Activated T-helper 1 cell treated with Interleukin-2 at 50 U/mL for 16 hours (primary cell): ENCODE measurements at places on chromosomes 16 and 17.
A peak's percentile ranks its signal among the peaks of the same experiment; 100 is the strongest.

DNA sequence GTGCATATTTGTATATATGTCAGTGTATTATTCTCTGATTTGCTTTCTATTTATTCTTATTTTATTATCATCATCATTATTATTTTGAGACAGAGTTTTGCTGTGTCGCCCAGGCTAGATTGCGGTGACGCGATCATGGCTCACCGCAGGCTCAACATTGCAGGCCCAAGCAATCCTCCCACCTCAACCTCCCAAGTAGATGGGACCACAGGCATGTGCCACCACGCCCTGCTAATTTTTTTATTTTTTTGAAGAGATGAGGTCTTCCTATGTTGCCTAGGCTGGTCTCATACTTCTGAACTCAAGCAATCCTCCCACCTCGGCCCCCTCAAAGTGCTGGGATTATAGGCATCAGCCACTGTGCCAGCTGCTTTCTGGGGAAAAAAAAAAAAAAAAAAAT lies 8.4 kb upstream of the ARHGAP17 start:
- DNase-seq, result no peak

DNA sequence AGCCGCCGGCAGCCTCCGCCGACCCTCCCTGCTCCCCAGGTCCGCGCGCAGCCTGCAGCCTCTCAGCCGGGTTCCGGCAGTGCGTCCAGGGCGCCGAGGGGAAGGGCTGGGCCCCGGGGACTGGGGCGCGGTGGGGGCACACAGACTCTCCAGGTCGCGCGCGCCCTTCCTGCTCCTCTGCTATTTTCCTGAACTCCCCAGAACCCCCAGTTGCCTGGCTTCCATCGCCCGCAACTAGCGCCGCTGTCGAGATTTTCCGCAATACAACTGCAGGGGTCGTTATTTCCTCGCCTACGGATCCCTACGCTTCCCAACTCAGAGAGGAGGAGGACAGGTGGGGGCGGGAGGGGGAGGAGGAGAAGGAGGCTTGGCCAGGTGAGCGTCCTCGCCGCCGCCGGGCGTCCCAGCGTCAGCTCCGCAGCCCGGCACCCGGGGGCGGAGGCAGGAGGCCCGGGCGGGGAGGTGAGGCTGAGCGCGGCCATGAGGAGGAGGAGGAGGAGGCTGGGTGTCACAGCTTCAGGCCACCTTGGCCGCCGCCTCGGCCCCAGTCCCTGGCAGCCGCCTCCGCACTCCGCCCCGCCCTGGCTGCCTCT lies at the start of gene CA10:
Gene CA10 (minus strand): TSS at position 265 of the 593 bp plus-strand sequence.
- no peak for DNase-seq

DNA sequence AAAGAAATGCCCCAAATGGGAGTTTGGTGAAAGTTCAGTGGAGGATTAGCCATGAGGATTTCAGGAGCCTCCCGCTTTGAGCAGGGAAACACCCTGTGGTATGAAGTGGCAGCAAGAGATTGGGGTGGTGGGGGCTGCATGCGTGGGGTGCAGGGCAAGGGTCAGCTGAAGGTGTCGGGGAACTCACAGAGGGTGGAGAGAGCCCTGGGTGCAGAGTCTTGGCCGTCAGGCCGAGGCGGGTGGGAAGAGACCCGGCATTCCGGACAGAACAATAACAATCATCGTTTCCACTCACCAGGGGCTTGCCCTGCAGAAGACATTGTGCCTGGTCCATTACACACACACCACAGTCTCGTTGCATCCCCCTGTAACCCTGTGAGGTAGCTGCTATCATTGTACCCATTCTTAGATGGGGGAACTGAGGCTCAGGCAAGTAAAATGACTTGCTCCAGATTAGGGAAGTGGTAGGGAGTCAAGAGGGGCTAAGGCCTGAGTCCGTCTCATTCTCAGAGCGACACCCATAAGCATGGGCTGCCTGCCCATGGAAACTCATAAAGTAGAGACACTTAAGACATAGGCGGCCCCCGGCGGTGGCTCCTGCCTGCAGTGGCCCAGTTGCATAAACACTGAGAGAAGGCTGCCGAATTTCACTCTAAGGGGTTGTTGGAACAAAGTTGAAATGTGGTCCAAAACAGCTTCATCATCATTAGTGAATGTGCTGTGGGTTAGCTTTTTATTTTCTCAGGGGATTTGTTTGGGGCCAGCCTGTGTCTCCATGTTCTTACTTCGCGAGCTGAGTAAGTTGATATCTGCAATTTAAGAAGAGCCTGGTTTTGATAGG lies 93.3 kb downstream of the CMIP start:
- no peak for DNase-seq

DNA sequence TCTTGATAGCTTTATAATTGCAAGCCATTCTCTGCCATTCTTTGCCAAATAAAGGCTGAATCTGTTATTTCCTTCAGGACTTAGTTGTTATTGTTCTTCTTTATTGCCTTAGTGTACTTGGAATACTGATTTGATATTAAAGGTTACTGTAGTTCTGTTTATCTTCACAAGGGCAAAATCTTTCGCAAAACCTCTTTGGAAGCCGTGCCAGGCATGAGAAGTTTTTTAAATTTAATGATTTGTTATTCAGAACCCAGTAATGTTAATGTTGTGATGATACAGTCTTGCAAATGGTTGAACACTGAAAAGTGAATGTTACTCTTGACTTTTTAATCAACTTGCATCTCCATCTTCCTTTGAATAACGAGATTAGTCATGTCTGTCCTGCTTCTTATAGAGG lies 1225.2 kb upstream of the GOT2 start:
- DNase-seq, result no peak

GRCh38 chr17:35825206-35825605 lies 15.9 kb downstream of the TAF15 start:
- no peak for DNase-seq

- no peak for DNase-seq
These were observed 10.6 kb upstream of the RFFL start for GRCh38 chr17:35073991-35074627.

DNA sequence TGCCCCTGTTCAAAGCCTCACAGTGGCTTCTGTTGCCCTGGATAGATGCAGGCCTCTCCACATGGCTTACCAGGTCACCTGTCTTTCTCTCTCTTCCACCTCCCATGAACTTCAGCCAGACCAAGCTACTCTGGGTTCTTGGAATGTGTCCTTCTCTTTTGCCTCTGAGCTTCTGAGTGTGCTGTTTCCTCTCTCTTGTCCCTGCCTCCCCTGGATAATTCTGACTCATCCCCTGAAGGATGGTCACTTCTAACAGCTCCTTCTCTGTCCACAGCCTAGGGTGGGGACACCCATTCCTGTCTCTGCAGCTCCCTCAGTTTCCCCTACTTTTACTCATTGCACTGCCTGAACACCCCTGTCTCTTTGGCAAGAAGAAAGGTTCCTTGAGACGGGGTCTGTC lies 2.9 kb downstream of the GUCY2D start:
- no peak for DNase-seq

GRCh38 chr17:12567077-12568053 lies 98.3 kb upstream of the MYOCD start:
- DNase-seq, result no peak

DNA sequence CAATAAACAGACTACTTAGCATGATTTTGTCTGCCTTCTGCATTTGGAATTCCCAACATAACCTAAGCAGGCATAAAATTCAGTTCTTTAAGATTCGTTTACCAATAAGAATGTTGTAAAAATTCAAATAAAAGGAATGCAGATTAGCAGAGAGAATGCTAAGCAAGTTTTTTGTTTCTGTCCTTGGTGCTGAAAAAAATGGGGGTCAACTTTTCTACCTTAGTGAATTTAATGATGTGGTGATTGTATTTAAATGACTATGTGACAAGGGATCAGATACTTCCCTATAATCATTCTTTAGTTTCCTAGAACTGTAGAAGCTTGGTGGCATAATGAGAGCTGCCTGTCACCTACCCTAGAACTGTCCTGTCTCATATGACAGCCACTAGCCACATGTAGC lies 159.5 kb downstream of the RBFOX1 start:
- DNase-seq, result no peak

GRCh38 chr17:77036136-77036840 lies 104.5 kb upstream of the SEC14L1 start:
- no peak for DNase-seq

- DNase-seq, result no peak
These were observed 512 bp upstream of the ENDOV start for GRCh38 chr17:80414508-80414802.

- DNase-seq, result no peak
These were observed 524 bp downstream of the STRADA start for GRCh38 chr17:63741143-63741407.

GRCh38 chr17:70375406-70375805 lies 206.1 kb downstream of the KCNJ2 start:
- no peak for DNase-seq

- no peak for DNase-seq
These were observed 34.0 kb downstream of the YPEL2 start for GRCh38 chr17:59365383-59365981.

GRCh38 chr16:55585631-55586030 lies 19.1 kb downstream of the CAPNS2 start:
- no peak for DNase-seq

DNA sequence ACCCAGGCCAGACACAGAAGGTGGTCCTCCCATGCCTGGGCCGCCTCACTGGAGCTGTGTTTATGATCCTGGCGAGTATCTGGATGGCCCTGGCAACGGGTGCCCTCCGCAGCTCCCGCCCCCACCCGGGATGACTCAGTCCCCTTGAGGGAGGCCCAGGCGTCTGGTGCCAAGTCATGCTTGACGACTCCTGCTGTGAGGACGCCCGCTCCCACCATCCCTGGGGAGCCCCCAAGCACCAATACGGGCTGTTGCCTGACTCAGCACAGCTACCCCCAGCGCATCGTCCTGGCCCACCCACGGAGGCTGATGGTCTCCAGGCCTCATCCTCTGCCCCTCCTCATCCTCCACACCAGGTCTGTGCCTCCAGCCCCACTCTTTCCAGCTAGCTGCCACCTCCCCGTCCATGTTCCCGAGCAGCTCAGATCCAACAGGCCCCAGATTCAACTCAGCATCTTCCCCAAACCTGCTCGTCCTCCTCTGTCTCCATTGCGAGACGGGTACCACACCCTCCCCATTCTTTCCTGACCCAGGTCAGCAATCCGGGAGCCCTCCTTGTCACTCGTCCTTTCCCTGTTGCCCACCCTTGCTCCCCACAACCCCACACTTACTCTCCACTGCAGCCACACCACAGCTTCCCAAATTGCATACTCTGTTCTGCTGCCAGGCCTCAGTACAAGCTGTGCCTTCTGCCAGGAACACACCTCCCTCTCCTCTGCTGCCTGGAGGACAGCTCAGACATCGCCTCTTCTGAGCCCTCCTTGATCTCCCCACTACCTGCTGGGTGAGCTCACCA lies 2.6 kb downstream of the CAMKK1 start:
- no peak for DNase-seq

GRCh38 chr17:60934723-60935122 lies 257.1 kb downstream of the BCAS3 start:
- DNase-seq, result no peak

DNA sequence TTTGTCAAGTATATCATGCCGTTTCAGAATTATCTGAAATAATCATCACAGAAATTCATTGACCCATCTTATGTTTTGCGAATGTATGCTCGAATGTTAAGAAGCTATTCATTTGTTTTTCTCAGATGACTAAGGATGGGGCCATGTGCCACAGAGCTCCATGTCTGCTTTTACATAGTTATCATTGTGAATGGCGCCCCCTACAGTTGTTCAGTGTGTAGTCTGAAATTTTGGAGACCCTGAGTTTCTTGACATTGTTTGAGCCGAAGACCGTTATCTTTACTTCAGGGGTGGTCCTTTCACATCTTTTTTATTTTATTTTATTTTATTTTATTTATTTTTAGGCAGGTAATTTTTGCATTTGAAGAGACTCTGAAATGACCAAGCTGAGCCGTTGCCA lies 972.0 kb upstream of the RBFOX1 start:
- no peak for DNase-seq

DNA sequence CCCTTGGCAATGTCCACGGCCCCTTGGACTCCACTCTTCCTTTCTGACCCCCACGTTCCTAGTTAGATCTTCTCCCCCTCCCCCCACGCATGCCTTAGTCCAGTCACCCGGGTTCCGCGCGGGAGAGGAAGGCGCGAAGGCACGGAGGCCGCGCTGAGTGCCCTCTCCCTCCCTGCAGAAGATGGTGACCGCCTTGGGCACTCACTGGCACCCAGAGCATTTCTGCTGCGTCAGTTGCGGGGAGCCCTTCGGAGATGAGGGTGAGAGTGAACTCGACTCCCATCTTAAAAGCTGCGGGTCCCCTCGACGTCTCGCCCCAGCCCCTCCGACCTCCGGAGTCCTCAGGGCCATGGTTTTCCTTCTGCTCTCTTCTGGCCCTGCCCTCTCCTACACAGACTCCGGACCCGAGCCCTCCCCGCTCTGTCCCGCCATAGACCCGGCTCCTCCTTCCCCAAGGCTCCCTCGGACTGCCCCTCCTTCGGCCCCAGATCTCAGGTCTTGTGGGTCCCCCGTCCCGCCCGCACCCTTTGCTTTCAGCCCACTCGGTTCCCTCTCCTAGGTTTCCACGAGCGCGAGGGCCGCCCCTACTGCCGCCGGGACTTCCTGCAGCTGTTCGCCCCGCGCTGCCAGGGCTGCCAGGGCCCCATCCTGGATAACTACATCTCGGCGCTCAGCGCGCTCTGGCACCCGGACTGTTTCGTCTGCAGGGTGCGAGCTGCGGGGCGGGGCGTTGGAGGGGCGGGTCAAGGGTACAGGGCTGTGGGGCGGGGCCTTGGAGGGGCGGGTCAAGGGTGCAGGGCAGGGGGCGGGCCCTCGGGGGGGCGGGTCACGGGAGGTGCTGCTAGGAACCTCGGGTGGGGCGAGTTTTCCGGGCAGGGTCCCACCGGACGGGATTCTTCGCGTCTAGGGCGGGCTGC lies 4.6 kb downstream of the TGFB1I1 start:
- peak; percentile 82 for DNase-seq

- no peak for DNase-seq
These were observed 54.8 kb upstream of the MTMR4 start for GRCh38 chr17:58569196-58569595.

DNA sequence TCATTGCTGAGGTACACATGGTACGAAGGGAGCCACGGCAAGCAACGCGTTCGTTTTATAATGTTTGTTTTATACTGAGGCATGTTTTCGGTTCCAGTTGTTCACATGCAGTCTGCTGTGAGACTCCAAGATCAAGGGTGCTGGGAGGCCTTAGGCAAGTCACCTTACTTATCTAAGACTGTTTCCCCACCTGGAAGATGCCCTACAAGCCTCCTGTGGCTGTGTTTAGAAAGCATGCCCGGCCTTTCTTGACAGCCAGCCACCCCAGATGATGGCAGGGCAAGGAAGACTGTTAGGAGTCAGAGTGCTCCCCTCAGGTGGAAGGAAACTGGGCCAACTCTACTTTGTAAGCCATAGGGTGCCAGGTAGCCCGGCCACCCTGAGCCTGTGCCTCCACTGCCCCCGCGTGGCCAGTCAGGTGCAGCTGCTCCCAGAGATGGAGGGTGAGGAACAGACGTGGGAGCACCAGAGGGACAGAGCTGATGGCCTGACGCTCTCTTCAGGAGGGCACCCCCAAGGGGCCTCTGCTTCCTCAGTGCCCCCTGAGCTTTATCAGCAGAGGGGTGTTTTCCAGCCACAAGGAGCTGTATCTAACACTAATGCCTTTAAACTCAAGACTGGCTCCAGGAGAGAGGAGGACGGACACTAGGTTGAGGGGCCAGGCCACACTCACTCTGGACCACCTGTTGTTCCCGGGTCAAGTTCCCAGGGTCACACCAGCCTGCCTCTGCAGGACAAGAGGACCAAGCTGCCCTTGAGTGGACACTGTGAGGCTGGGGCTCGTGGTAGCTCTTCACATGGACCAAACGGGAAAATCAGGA lies 5.4 kb downstream of the NAT9 start:
- DNase-seq, result peak; percentile 66

- no peak for DNase-seq
These were observed 126.2 kb downstream of the PRKCB start for GRCh38 chr16:23962001-23962400.
